HT-29 (cell line): ENCODE measurements at places on chromosomes 7 and 10. TPM values are rescaled to one million over a fixed set of nuclear protein-coding genes. Genes with fewer than 3 reads are reported as not detected.
A peak's percentile ranks its signal among the peaks of the same experiment; 100 is the strongest.

- DNase-seq: peak; percentile 29
Measured at GRCh38 chr7:2785071-2785500, 59.0 kb downstream of the GNA12 start.

FXYD4 gene
- total RNA-seq: not detected in 2 replicates

GRCh38 chr10:34413756-34414587, 401.1 kb downstream of the PARD3 start:
- DNase-seq: no peak

GRCh38 chr7:69693042-69693441, 94.8 kb downstream of the AUTS2 start:
- no peak for DNase-seq

CALML5 gene
- 0.71 and 1.7 TPM in 2 replicates for total RNA-seq

NUTM2A gene
- total RNA-seq: 0.21 TPM in 1 of 2 replicates, not detected in the other

- no peak for DNase-seq
Measured at GRCh38 chr10:9858816-9859215, 1158.9 kb upstream of the CELF2 start.

ATOH7 gene
- 0.29 TPM in 1 of 2 replicates, not detected in the other for total RNA-seq

- DNase-seq: peak; percentile 32
Measured at GRCh38 chr10:29555746-29556481, 78.9 kb downstream of the SVIL start.

- DNase-seq: no peak
Measured at GRCh38 chr10:112531421-112531820, 84.4 kb downstream of the VTI1A start.

DNA sequence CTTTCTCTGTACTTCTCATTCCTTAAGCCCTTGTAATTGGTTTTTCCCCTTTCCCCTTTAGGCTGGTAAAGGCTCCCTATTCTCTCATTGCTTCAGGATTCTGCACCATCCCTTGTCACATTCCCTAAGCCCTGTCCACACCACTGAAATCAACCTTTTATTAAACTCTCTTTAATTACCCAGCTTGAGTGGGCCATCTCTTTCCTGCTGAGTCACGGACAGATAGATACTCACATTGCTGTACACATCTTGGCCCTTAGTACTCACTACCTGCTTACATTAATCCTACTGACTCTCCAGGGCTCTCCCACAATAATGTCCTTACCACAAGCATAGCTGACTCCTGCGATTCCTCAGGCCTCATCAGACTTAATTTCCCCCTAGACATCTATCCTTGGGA, 94.0 kb upstream of the PCGF5 start:
- no peak for DNase-seq

DNA sequence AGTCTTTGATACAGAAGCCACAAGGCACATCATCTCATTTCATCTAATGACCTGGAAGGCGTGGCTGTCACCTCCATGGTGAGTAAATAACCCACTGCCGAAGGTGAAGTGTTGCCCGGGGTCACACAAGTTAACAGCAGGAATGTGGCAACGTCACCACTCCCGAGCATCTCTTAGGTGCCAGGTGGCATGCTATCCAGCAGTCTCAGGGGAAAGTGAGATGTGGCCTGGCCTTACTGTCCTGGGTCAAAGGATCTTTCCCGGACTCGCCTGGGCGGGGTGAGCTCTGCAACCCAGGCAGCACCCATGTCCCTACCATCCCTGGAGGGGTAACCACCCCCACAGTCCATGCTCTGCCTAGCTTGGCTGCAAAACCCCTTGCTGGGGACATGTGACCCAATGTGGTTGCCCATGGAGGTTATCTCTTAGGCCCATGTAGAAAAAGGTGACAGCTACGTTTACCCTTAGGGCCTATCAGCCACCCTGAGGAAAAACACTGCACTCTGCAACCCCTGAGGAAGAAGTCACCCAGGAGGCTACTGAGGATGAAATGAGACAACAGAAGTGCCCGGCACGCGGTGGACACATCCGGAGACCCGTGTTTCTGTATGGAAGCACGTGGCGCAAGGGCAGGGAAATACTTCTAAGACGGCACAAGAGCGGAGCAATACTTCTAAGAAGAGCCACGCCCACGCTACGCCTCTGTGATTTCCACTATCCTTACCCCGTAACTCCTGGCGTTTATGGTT, 52.0 kb downstream of the BAIAP2L1 start:
- DNase-seq: peak; percentile 56

DNA sequence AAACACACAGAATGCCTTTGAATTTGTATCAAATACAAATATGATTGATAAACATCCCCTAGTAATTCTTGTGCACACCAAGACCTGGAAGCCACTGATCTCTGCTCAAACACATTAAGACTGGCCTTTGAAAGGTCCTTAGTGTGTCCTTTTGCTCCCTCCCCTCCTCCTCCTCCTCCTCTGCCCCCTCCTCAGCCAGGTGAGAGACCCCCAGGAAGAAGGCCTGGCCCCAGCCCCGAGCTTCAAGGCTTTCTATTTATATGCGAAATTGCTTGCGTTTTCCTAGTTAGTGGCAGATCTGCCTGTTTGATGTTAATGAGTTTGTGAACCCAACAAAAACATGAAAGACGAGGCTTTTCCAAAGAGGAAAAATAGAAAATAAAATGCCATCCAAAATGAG, 63.6 kb upstream of the TCF7L2 start:
- no peak for DNase-seq

GRCh38 chr7:69129951-69130350, 468.3 kb upstream of the AUTS2 start:
- no peak for DNase-seq

ACSM6 gene
- not detected in 2 replicates for total RNA-seq

GRCh38 chr7:68734431-68734830, 863.8 kb upstream of the AUTS2 start:
- no peak for DNase-seq

PDK4 gene
- total RNA-seq: 4.9 and 13.9 TPM in 2 replicates

GRCh38 chr10:416091-416515, 273.4 kb downstream of the DIP2C start:
- DNase-seq: no peak

- DNase-seq: no peak
Measured at GRCh38 chr10:76631884-76632766, 1005.5 kb downstream of the KCNMA1 start.

CPA5 gene
- total RNA-seq: not detected in 2 replicates

- DNase-seq: no peak
Measured at GRCh38 chr10:58479045-58479444, 33.6 kb upstream of the BICC1 start.

- DNase-seq: no peak
Measured at GRCh38 chr10:86712317-86712707, 44.0 kb downstream of the LDB3 start.

OR2A25 gene
- total RNA-seq: not detected in 2 replicates

ODAD2 gene
- total RNA-seq: not detected in 2 replicates

- no peak for DNase-seq
Measured at GRCh38 chr10:97060441-97061084, 125.2 kb downstream of the SLIT1 start.

DNA sequence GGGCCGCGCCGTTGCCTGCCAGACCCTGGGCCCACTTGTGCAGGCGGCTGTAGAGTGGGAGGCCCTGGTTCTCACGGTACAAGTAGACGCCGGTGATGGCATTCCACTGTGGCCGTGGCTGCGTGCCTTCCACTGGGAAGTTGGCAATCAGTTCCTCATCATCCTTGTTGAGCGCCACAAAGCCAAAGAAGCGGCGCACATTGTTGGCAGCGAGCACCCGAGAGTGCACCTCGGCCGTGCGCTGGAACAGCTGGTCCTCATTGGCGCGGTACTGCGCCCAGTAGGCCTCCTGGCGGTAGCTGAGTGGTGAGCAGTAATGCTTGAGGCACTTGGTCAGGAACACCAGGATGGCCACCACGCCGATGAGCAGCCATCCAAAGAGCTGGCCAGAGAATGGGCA, 5.0 kb downstream of the CALHM2 start:
- DNase-seq: no peak

ZNF12 gene
- total RNA-seq: 17.2 and 22.5 TPM in 2 replicates

GRID2IP gene
- not detected in 2 replicates for total RNA-seq

- no peak for DNase-seq
Measured at GRCh38 chr7:94177441-94177840, 173.3 kb upstream of the BET1 start.

DNA sequence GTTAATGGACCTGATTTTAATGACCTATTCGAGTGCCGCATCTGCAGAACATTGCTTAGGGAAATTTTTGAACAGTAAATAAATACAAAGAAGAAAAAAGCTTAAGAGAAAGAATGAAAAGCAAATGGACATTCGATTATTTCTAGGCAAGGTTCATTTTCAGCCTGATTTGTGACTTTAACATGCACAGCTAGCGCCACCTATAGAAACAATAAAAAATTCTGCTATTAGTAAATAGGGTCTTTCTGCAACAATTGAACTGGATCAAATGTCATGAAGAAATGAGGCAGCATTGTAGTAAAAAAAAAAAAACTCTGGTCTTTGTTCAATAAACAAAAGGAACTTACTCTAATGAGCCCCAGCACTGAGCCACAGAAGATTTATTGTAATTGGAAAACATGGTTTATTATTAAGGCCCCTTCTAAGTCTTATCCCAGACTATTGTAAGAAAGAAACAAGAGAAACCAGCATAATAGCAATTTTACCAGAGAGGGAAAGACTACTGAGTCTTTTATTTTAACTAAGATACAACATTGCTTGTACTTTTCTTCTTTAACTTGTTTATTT, 41.4 kb upstream of the GHITM start:
- DNase-seq: peak; percentile 45

- peak; percentile 41 for DNase-seq
Measured at GRCh38 chr7:123738356-123738755, 10.4 kb downstream of the WASL start.

DNA sequence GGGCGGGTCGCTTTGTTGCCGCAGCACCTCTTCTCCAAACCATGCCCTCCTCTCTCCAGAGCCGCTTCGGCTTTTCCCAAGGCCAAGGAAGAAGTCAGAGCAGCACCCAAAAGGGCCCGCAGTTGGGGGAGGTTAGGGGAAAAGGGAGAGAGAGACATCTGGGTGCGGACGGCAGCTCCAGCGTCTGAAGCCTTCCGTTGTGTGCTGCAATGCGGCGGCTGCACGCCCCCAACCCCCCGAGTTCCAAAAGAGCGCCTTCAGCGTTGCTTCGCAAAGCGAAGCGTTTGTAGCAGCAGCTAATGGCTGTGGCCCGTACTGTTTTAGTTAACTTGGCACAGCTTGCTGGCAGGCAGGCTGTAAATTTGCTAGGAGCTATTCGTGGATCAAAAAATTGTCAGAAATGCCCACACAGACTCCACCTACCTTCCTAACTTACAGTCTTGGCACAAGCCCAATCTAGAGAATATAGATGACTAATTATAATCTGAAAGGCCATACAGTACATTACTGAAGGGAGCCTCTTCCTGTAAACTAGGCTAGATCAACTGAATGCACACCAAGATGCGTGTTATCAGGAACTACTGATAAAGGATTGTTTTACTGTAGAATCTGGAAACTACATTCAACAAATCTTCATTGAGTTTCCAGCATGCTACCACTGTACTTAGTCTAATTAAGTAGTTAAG, 1.1 kb upstream of the KBTBD2 start:
- DNase-seq: peak; percentile 76

DNA sequence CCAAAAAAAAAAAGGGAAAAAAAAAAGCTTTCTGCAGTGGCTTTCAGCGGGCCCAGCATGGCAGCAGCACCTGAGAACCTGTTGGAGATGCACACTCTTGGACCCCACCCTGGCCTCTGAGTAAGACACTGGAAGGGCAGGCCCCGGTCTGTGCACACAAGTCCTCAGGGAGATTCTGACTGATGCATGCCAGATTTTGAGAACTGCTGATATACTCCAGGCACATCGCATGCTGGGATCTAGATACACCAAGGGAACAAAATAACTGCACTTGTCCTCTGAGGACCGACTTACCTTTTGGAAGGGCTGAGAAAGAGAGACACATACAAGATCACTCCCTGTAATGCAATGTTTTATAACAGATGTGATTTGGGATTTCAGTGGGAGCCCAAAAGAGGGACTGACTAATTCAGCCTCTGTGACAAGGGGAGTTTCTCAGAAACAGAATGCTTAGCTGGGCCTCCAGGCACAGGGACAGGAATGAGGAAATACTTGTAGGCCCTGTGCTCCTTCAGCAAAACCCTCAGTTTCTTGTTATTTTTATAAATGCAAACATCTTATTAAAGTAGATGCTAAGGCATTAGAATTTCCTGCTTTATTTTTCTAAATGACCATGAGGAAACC, 8.2 kb downstream of the EGFR start:
- no peak for DNase-seq

- peak; percentile 53 for DNase-seq
Measured at GRCh38 chr7:102286237-102287110, at the start of gene SH2B2. Gene SH2B2, plus strand, starts transcription at chr7:102286868. Its CDS starts 13,683 bp downstream, at chr7:102300551.

GRCh38 chr10:14812271-14812670, 25.6 kb downstream of the CDNF start:
- DNase-seq: no peak

GPR26 gene
- total RNA-seq: not detected in 2 replicates

DNA sequence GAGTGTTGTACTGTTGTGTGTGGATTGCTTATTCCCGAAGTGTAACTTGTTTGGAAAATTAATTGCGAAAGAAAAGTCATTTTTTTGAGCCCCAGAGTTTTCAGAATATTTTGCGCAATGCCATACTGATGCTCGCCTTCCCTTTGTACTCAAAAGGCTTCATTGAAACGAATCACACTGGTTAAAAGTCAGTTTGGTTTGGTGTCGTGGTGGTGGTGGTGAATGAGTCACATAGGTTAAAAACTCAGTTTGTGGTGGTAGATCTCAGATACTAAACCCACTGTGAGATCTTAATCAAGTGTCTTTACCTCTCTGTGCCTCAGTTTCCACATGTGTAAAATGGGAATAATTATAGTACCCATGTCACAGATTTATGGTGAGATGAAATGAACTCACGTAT, 61.1 kb upstream of the IL6 start:
- no peak for DNase-seq

DNA sequence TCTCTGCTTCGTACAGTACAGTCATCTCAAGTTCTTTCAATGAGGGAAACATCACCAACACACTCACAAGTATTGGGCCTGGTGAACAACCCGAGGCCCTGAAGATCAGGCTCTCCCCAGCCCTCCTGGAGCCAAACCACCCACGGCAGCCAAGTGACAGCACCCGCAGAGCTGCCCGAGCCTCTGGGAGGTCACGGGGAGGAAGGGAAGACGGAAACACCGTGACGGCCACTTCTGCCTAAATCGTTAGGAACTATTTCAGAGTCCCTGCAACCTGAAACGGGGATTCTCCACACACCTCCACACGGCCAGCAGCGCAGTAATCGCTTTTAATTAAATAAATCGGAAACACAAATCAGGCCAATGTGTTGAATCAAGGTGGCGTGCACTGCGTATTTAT, 222.6 kb downstream of the MAD1L1 start:
- DNase-seq: no peak

- no peak for DNase-seq
Measured at GRCh38 chr7:6647541-6647940, 10.4 kb downstream of the ZNF316 start.

C10orf53 gene
- total RNA-seq: not detected in 2 replicates

DNA sequence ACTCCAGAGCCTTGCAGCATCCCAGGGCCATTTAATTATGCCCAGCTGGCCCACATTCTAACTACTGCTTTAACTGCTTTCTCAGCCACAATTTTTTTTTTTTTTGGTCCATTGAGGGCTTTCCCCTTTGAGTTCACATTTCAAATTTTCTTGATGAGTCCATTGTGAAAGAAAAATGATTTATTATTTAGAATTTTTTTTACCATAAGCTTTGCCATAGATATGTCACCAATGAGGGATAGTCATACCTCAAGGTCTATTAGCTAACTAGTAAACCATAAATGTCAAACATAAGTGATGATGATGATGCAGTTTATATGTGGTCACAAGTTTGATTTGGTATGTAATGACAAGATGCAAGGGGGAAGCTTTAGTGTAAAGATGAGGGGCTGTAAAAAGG, 282.9 kb downstream of the BICC1 start:
- DNase-seq: no peak

GRCh38 chr7:28685644-28686417, 272.3 kb downstream of the TRIL start:
- DNase-seq: peak; percentile 89

ZNF503 gene
- 4.6 and 8.8 TPM in 2 replicates for total RNA-seq
